Activated CD8-positive, alpha-beta memory T cell treated with anti-CD3 and anti-CD28 coated beads for 1 hour (primary cell): ENCODE measurements at places on chromosomes 7 and 10.

- DNase-seq, result peak; percentile 11
Measured at GRCh38 chr7:82677493-82677892, 233.9 kb upstream of the CACNA2D1 start.

DNA sequence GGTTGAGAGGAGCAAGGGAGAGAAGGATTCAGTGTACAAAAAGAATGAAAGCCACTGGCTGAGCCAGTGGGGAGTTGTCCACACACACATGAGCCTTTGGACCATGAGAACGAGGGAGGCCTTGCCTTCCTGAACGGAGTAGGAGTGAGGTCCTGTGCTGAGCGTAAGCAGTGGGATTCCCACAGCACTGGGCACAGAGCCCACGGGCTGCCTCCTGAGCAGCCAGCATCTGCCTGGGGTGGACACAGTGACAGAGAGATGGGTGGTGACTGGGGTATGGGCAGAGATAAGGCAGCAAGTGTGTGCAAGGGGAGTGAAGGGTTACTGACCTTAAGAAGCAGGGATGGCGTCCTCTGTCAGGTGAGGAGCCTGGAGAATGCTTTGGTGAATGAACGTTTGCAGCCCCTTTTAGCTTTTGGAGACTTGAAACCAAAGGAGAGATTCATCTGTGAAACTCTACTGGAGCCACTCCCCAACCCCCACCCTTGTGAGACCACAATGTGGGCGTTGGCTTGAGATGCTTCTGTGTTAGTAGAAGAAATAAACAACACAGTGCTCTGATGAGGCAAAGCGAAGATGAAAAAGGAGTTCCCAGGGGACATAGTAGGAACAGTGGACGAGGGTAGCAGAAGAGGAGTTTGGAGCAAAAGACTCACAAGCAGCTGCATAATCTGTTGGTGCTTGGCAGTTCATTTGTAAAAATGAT is 56.5 kb downstream of the FIGNL1 start:
- no peak for DNase-seq

DNA sequence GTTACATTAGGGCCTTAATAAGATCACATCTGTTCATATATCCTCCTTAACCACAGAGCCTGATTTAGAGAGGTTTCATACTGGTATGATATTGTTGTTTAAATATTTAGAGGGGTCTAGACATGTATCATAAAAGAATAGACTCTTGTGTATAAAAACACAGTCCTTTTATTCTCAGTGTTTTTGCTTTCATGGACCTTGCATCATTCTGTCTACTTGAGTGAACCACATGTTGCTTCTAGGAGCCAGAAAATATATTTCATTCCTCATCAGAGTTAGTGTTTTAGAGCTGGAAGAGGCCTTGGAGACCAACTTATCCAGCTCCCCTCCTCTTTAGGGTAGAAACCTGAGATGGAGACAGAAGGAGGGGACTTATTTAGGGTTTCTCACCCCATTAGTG is 312.8 kb downstream of the LRMDA start:
- no peak for DNase-seq

GRCh38 chr7:138741453-138741735 is 40.2 kb upstream of the SVOPL start:
- no peak for DNase-seq

DNA sequence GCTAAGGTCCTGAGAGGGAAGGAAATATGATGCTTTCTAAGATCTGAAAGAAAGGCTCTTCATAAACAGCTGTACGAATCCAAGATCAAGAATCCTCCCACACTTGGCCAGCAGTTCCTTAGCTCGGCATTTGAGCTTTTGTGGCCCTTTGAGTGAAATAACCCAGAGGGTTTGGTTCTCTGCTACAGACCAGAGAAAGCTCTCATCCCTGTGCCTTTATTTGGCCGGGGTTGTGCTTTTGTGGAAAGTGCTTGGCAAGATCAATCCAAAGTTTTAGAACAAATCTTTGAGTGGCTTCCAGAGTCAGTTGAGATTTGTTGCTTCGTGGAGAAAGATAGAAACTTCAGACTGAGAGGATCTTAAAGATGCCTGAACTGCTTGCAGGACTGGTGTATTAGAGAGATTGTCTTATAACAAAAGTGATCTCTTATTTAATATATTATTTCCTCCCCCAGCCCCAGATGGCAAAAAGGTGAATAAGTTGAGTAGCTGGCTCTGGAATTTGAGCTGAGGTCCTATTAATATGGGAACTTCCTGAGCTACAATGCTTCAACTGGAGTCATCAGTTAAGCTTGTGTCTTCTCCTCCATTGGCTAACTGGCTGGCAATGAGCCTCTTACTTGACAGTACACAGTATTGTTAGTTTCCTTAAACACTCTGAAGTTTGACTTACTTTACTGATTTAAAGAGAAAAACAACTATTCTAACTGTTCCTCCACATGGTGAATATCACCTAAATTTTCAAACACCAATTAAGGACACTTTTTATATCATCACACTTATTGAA is 687.3 kb downstream of the MAGI2 start:
- no peak for DNase-seq

- DNase-seq, result no peak
Measured at GRCh38 chr10:18219146-18219545, 78.9 kb downstream of the CACNB2 start.

DNA sequence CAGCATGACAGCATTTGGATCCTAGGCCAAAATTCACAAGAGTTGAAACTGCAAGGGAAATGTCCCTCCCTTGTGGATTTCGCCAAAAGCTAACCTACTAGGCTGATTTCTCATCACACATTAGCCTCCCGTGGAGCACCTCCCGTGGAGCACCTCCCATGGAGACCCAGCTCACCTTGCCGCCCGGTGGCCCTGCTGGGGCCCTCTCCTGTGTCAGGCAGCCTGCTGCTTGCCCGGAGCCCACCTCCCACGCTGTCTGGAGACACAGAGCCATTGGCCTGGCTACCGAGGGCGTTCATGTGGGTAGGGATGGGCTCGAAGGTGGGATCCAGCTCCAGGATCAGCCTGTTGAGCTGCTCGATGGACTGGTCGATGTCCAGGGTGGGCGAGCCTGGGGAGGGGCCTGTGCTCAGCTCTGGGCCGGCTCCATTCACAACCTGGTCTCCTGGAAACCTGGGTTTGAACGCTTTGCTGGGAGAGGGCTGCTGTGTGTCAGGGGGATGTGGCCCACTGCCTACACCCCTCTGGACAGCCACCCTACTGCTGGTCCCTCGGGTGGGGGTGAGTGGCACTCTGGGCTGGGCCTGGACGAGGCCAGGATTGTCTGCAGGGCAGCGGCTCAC is 213.6 kb downstream of the TNS3 start:
- no peak for DNase-seq
